Fibroblast of mammary gland (primary cell): ENCODE measurements at places on chromosomes 2 and 18.

- no peak for DNase-seq
Observed at GRCh38 chr2:42797281-42797680, 4.9 kb upstream of the HAAO start.

DNA sequence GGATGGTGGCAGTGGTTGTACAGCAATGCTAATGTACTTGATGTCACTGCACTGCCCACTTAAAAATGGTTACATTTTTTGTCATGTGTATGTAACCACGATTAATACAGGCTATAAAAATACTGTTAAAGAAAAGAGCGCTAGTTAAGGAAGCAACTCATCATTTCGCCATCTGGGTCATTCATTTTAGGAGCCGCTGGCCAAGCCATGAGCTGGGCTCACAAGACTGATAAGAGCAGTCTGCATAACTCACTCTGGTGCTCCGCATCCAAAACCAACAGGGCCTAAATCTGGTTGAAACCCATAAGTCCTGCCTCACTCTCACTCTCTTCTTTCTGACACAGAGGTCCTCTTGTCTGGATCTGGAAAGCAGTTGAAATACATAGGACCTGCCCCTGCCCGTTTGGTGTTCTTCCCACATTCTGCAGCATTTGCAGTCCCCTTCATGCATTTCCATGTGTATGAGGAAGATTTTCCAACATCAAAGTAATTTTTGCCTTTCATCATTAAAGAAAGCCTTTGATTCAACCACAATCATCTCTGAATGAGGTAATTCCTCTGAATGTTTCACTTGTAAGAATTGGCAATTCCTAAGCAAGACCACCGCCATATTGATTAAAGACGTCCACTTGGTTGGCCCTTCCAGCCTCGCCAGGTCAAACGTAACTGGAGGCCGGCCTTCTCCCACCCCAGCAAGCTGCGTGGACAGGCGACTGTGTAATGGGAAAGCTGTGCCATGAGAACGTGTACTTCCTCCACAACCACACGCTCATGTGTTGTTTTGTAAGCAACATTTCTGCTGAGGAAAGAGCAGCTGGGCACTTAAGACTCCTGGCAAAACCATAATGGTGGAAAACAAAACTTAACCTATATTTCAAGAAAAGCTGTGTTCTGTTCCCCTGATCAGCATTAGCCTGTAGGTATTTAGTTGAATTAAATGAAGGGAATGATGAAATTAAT, 112.2 kb downstream of the VAPA start:
- no peak for DNase-seq

- peak; percentile 17 for DNase-seq
Observed at GRCh38 chr2:27653397-27653796, 10.0 kb downstream of the SUPT7L start.

DNA sequence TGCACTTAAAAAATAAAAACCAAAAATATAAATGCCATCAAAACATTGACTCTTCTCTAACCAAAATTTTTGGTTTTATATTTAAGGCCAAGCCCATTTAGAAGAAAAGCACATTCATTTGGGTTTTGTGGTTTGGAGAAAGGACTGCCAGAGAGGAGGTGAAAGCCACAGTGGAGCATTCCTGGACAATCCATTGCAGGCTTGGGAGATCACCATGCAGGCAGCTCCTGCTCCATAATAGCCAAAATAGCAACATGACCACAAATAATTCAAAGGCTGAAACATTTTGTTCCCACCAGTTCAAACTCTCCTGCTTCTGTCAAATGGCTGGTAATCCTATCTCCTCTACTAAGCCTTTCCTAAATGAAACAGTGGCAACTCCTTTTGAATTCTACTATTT, 73.5 kb downstream of the GALNT3 start:
- peak; percentile 82 for DNase-seq

DNA sequence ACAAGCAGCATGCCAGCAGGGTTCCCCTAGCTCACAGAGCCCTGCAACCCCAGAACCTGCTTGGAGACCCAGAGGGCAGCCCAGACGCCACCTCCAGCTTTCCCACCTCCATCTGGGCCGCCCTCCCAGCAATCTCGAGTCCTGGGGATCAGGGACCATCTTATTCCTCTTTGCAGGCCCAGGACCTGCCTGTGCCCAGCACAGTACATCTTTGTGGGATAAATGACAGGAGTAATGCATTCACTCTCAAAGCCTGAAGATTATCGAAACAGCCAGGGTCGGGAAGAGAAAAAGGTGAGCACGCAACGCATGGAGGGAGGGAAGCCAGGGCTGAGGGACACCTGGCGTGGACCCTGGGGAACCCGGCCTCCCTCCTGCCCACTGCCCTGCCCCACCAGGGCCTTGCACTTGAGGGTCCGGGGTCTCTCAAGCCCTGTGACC, 144.1 kb downstream of the NDUFA10 start:
- DNase-seq = no peak

DNA sequence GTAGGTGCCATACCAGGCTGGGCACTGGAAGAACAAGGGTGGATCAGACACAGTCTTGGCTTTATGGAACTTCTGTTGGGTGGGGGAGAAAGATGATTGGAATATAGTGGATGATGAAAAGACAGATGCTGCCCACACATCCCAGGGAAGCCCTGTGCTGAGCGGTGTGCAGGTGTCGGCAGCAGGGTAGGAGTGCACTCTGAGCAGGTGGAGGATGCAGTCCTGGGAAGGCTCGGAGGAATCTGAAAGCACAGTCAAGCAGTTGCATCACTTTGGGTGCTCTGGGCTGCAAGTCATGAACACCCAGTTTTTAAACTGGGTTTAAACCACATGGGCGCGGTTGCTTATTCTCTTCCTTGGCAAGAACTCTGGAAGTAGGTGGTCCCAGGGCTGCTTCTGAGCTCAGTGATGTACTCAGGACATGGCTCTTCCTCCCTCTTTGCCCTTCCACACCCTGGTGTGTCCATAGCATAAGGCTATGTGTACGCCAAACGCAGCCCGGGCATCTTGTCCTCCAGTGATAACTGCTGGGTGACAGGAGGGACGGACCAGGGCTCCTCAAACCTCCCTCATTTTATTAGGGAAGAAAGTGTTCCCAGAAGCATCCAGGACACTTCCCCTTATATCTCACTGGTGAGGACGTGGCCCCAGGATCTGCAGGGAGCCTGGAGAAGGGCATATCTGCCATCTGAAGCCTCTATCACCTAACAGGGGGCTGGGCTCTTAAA, 84.0 kb downstream of the SH3RF3 start:
- no peak for DNase-seq

GRCh38 chr2:25557179-25558036, 116.0 kb downstream of the DTNB start:
- DNase-seq = no peak

- DNase-seq = no peak
Observed at GRCh38 chr2:119384971-119385370, 18.2 kb downstream of the DBI start.

DNA sequence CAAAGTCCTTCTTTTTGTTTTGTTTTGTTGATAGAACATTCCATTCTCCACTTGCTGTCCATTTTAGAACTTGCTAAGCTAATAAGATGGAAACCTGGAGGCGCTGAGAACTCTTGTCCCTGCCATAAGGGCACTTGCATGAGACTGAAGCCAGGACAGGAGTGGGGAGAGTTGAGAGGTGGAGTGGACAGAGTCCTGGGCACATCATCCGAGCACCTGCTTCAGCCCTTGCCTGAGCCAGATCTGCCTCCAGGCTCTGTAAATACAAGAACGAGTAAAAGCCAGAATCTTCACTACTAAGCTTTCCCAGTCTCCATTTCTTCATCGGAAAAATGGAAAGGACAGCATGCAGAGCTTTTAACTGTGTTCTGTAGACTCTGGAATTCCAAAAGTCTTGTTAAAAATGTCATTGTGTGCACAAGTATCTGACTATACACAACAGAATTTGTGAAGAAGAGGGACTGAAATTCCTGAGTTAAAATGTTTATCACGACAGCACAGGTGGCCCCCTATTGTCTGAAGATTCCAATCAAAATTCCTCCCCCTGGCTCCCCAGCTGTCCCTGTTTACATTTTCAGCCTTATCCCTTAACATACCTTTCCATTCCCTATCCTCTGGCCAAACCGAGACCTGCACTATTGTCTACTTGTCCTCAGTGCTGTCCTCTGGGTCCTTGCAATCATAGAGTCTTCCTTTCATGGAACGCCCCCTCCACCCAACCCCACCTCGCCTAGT, 498.2 kb upstream of the TNP1 start:
- DNase-seq = no peak

DNA sequence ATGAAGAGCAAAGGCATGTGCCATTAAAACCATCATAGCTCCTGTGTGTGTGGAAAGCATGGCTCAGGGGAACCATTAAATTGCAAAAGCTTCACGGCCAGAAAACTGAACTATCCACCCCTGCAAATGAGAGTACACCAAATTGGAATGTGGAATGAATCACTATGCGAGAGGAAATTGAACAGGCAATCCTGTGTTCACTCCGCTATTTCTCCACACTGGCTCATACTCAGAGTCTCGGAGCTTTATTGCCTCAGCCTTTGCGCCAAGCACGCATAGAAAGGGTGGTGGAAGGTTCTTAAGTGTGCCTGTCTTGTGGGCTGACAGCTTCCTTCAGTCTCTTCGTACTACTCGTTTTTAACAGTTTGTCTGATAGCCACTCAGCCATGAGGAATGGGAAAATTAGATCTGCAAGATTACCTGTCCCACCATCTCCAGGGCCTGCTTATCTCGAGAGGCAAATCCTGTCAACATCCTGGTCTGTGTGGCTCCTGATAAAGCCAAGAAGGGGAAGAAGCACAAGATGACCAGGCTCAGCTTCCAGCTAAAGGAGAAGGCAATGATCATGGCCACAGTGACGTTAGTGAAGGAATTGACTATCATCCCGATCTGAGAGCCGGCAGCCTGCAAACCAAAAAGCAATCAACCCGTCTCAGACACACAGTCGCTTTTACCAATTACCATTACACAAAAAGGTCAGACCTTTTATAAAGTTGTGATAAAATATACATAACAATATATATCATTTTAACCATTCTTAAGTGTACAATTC, 34.9 kb downstream of the G6PC2 start:
- peak; percentile 88 for DNase-seq

DNA sequence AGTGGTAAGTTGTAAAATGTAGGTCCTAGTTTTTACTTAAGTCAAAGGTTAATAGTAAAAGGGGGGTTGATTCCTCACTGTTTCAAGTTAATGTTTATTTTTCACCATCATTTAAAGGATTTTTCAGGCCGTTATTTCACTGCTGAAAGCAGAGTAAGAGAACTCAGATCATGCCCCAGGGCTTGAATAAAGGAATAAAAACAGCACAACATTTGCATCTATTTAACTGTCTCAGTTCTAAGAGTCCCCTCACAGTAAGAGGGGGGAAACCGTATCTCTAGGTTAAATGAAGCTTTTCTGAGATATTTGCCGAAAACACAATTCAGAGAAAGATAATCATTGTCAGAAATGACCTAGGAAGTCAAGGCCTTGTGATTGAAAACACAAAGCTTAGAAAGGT, 138.2 kb upstream of the KCTD1 start:
- no peak for DNase-seq

DNA sequence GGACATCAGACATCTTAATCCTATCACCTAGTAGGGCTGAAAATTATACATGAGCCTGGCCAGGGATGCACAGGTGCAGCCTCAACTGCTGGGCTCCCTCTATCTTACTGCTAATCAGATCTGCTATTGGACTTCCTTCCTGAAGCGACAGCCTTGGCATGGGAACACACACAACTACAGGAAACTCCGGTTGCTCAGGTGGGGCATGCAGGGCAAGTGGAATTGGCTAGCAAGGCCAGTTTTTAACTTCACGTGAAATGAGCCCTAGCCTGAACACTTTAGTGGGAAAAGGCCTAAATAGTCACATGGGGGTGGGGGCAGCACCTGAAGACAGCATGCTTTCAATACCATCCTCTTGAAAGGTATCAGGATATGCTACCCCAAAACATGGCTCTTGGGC, 147.9 kb upstream of the NCKAP5 start:
- no peak for DNase-seq

GRCh38 chr2:236193026-236193425, 24.8 kb upstream of the GBX2 start:
- DNase-seq = no peak

- no peak for DNase-seq
Observed at GRCh38 chr2:4873364-4873763, 818.8 kb upstream of the SOX11 start.

GRCh38 chr2:40287195-40287594, 164.7 kb downstream of the SLC8A1 start:
- DNase-seq = peak; percentile 59

GRCh38 chr2:6352247-6352646, 513.5 kb downstream of the CMPK2 start:
- DNase-seq = no peak

GRCh38 chr2:230614913-230615332, 97.7 kb upstream of the CAB39 start:
- peak; percentile 24 for DNase-seq

GRCh38 chr2:62145478-62146100, 50.3 kb upstream of the B3GNT2 start:
- DNase-seq = no peak

GRCh38 chr2:229719926-229720647, 5.7 kb upstream of the DNER start:
- no peak for DNase-seq

- DNase-seq = peak; percentile 73
Observed at GRCh38 chr2:236607471-236608187, 38.0 kb downstream of the ACKR3 start.

- DNase-seq = no peak
Observed at GRCh38 chr2:2050446-2050845, 280.6 kb downstream of the MYT1L start.

DNA sequence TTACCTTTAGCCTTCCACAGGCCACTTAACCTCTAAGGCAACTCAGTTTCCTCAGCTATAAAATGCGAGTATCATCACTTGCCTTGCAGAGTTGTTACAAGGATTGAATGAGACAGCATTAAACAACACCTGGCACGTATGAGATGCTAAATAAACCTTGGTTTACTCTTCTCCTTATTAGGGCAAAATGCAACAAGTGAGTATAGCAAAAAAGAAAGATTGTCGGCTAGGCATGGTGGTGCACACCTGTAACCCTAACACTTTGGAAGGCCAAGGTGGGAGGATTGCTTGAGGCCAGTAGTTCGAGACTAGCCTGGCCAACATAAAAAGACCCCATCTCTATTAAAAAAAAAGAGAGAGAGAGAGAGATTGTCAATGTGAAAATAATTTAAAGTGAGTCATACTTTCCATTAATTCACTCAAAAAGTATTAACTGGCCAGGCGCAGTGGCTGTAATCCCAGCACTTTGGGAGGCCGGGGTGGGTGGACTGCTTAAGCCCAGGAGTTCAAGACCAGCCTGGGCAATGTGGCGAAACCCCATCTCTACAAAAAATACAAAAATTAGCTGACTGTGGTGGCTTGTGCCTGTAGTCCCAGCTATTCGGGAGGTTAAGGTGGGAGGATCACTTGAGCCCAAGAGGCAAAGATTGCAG, 8.0 kb downstream of the ATAD2B start:
- DNase-seq = peak; percentile 41
